ENCODE measurements at places on chromosomes 2 and 18. TPM values are rescaled to one million over a fixed set of nuclear protein-coding genes. Genes with fewer than 3 reads are reported as not detected.

GEN1 gene
- total RNA-seq = 24.7 TPM

SH3RF3 gene
- total RNA-seq = 3.6 TPM

DNA sequence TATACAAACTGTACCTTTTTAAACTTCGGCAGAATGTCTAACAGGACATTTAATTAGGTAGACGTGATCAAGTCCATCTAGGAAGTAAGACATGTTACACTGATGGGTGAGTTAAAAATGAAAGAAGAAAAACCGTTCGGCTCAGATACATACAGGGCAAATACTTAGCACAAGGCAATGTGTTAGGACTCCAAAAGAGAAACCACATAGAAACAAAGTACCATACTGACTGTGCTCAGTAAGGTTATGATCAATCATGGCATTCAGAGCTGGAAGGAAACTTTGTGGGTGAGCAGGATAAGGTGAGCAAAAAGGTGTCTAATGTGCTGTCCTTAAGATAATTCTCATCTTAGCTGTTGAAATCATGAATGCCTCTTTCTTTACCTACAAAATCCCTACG, 211.9 kb downstream of the STK39 start:
- no peak for DNase-seq

GRCh38 chr2:215460682-215461382, 25.0 kb upstream of the FN1 start:
- DNase-seq = peak; percentile 31

CEP68 gene
- total RNA-seq = 6.0 TPM

DNA sequence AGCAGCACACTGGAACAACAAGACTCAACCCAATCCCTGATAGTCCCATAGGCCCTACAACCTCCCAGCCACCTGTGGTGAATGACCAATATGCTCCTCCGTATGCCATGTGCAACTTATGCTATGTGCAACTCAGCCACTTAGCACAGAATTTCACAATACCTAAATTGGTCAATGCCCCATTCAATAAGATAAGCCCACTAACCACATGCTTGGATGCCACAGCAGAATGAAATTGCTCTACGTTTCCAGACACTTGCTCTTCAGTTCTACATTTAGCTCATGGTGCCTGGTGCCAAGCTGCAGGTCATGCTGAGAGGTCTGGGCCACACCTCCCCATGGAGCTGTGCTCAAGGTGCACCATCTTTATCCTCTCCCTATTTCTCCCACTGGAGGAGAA, 159.8 kb downstream of the EN1 start:
- no peak for DNase-seq

DNA sequence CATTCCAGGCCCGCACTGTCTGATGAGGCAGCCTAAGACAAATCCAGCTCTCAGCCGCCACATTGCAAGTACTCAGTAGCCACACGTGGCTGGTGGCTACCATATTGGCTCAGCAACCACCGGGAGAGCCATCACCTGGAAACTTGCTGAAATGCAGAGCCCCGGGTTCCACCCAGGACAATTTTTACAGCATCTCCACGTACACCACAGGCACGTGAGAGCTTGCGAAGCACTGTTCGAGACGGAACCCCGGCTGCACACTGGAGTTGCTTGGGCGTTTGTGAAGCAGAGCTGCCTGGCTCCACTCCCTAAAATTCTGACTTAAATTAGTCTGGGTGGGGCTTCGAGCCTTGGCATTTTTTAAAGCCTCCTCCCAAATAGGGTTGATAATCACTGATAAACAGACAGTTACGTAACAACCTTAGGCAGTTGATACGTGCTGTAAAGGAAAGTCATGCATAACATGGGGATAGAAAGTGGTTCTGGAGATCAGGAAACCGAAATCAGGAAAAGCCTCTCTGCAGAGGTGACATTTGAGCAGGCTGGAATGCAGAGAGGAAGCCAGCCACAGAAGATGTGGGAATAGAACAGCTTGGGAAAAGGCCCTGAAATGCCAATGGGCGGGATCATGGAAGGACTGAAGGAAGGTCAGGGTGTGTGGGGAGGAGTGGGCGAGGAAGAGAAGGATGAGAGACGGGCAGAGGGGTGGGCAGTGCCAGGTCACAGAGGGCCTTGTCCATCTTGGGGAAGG, 6.2 kb downstream of the ASAP2 start:
- DNase-seq = no peak
